ENCODE measurements at places on chromosomes 6 and 20.

GRCh38 chr6:111837641-111838500 is 35.4 kb downstream of the FYN start:
- H3K36me3 ChIP-seq = no peaks in the 10 kb centered on the region
- peaks cover 43% of the 10 kb centered on the region for H3K4me1 ChIP-seq
- H3K4me3 ChIP-seq = no peak overlapping the region
- peak overlapping the region; percentile 5 for H3K27ac ChIP-seq

GRCh38 chr20:35360033-35360432 is 51.7 kb downstream of the UQCC1 start:
- no peak for DNase-seq
- H3K27me3 ChIP-seq = no peaks in the 10 kb centered on the region
- peaks cover 7% of the 10 kb centered on the region for H3K36me3 ChIP-seq
- peaks cover 38% of the 10 kb centered on the region for H3K4me1 ChIP-seq

DNA sequence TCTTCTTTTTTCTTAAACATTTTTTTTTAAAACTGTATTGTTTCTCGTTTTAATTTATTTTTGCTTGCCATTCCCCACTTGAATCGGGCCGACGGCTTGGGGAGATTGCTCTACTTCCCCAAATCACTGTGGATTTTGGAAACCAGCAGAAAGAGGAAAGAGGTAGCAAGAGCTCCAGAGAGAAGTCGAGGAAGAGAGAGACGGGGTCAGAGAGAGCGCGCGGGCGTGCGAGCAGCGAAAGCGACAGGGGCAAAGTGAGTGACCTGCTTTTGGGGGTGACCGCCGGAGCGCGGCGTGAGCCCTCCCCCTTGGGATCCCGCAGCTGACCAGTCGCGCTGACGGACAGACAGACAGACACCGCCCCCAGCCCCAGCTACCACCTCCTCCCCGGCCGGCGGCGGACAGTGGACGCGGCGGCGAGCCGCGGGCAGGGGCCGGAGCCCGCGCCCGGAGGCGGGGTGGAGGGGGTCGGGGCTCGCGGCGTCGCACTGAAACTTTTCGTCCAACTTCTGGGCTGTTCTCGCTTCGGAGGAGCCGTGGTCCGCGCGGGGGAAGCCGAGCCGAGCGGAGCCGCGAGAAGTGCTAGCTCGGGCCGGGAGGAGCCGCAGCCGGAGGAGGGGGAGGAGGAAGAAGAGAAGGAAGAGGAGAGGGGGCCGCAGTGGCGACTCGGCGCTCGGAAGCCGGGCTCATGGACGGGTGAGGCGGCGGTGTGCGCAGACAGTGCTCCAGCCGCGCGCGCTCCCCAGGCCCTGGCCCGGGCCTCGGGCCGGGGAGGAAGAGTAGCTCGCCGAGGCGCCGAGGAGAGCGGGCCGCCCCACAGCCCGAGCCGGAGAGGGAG is 580 bp downstream of the VEGFA start:
- H3K4me1 ChIP-seq = peaks cover 60% of the 10 kb centered on the region
- no peak for DNase-seq
- peak overlapping the region; percentile 89 for H3K4me3 ChIP-seq
- H3K27me3 ChIP-seq = no peaks in the 10 kb centered on the region
- peaks cover under 1% of the 10 kb centered on the region for H3K36me3 ChIP-seq

DNA sequence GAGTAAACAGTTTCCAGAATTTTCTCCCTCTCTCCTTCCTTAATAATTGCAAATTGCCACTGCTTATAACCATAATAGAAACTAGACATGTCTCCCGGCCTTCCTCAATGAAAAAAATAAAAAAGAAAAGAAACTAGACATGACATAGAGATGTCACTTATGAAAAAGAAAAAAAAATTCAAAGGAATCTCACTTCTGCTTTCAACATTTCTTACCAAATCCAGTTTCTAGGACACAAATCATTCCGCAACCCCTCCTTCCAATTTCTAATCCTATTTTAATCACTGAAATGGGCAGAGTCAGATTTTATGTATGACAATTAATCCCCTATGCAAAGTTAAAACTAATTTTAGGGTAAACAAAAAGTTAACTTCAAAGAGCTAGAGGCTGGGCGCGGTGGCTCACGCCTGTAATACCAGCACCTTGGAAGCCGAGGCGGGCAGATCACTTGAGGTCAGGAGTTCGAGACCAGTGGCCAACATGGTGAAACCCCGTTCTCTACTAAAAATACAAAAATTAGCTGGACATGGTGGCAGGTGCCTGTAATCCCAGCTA is 40.1 kb upstream of the EEF1A1 start:
- peak overlapping the region; percentile 25 for H3K27ac ChIP-seq
- DNase-seq = no peak
- H3K4me1 ChIP-seq = no peaks in the 10 kb centered on the region
- no peaks in the 10 kb centered on the region for H3K27me3 ChIP-seq
- no peaks in the 10 kb centered on the region for H3K36me3 ChIP-seq

DNA sequence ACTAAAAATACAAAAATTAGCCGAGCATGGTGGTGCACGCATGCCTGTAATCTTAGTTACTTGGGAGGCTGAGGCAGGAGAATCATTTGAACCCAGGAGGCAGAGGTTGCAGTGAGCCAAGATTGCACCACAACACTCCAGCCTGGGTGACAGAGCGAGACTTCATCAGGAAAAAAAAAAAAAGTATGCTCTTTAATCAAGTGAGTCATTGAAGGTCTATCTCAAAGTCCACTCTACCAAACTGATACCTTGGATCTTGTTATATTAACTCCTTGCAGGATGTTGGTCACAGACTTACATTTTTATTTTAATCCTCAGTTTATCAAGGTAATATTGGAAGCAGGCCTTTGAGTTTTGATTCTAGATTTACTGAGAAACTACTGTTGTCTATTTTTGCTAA is 348.7 kb downstream of the COL12A1 start:
- H3K4me1 ChIP-seq = no peaks in the 10 kb centered on the region
- H3K36me3 ChIP-seq = no peaks in the 10 kb centered on the region
- H3K4me3 ChIP-seq = no peak overlapping the region
- H3K27ac ChIP-seq = no peak overlapping the region

- peaks cover 60% of the 10 kb centered on the region for H3K4me1 ChIP-seq
- no peaks in the 10 kb centered on the region for H3K36me3 ChIP-seq
- no peak overlapping the region for H3K4me3 ChIP-seq
- H3K27me3 ChIP-seq = no peaks in the 10 kb centered on the region
Measured at GRCh38 chr6:3328145-3328544, 69.4 kb downstream of the PSMG4 start.

DNA sequence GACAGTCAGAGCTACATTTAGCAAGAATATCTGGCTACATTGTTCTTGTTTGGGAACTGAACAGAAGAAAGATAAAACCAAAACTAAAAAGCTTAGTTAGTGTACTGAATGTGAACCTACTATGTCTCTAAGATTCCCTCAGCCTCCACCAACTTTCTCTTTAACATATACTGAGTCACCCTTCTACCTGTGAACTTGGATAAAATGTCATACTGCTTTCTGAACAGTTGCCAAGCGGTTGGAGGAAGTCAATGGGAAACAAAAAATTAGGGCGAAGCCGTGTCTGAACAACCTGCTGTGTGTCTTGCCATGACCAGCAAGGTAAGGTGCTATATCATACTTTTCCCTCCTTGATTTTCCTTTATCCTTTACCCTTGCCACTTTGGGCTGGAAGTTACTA is 243.5 kb downstream of the BTBD9 start:
- no peaks in the 10 kb centered on the region for H3K27me3 ChIP-seq
- no peaks in the 10 kb centered on the region for H3K4me1 ChIP-seq
- H3K36me3 ChIP-seq = no peaks in the 10 kb centered on the region
- no peak for DNase-seq
- H3K27ac ChIP-seq = no peak overlapping the region

DNA sequence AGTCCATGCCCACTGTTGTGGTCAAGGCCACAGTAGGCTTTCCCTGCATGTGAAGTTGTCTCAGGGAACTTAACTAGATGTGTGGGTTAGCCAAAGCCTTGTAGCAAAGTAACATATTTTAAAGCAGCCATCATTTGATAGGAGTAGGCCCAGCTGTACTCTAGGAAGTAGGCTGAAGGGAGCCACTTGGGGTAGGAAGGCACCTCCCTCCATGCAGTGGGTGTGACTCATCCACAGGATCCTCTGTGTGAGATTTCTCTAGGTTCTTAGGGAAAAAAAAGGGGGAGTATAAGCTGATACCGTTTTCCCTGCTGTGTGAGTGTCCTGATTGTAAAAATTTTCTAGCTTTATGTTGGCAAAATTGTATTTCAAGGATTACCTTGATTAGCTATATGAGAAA is 44.7 kb downstream of the VAPB start:
- DNase-seq = no peak
- no peaks in the 10 kb centered on the region for H3K27me3 ChIP-seq
- no peaks in the 10 kb centered on the region for H3K4me1 ChIP-seq
- no peak overlapping the region for H3K27ac ChIP-seq
- H3K36me3 ChIP-seq = no peaks in the 10 kb centered on the region
